ENCODE measurements at places on chromosomes 7 and 10.

GRCh38 chr10:35561715-35562114 is 43.4 kb upstream of the GJD4 start:
- no peak for DNase-seq

DNA sequence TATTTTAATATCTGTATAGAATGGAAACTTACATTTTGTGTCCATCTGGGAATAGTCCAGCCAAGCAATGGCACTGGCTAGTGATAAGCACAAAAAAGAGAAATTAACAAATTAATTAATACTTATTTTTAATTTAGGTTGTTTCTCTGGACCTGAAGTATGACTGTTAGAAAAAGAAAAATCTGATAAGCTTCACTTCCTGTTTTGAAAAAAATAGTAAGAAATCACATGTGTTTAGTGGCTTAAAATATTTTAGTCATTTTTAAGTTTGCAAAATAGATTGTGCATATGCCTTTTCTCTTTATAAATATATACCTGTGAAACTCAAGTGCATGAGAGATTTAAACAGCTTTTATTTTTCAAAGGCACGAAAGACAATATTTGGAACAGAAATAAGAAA is 50.1 kb upstream of the CREB5 start:
- DNase-seq, result no peak

DNA sequence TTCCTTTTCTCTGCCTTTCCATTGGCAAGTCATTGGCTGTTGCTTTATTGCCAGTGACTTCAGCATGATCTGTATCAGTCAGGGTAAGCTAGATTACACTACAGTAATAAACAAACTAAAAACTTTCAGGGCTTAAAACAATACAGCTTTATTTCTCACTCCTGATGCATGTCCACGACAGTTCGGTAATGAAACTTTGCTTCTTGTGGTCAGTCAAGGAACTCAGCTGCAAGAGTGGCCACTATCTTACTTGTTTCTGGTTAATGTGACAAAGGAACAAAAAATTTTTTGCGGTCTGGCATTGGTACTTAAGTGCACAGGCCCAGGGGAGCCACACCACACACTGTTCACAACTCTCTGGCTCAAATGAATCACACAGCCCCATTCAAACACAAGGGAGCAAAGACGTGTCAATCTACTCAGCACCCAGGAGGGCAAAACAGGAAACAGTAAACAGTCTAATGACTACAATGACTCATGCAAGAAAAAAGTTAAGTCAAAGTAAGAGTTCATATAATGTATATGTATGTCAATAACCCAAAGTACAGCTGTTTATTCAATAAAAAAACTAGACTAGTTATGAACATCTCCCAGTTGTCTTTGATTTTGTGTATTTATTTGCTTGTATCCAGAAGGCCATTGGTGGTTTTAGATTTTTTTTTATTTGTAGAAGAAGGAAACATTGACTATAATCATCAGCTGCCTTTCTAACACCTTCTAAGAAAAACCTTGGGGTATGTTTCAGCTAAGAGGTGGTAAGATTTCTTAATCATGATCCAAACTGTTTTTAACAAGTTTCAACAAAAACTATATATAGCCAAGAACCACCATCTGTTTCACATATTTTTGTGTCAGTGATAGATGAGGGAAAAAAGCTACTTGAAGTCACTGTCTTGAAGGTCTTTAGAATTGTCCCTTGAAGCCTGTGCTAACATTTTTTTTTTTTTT is 134.4 kb upstream of the FAM3C start:
- peak; percentile 77 for DNase-seq

GRCh38 chr10:17888189-17888588 is 63.5 kb upstream of the SLC39A12 start:
- DNase-seq, result no peak

DNA sequence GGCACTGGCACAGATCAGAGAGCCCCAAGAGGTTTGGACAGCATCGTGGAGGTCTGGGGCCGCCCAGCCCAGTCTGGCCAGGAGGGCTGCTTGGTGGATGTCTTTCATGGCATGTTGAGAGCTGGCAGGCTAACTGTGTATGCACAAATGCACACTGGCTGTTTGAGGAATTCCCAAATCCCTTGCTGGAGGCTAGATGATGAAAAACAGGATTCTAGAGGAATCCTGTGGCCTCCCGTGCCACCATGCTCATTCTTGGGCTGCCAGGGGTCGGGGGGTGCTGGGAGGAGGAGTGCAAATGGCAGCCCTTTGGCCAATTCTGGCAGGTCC is 26.5 kb downstream of the LEP start:
- DNase-seq, result no peak

GRCh38 chr10:79266084-79266483 is 81.2 kb upstream of the PPIF start:
- no peak for DNase-seq

DNA sequence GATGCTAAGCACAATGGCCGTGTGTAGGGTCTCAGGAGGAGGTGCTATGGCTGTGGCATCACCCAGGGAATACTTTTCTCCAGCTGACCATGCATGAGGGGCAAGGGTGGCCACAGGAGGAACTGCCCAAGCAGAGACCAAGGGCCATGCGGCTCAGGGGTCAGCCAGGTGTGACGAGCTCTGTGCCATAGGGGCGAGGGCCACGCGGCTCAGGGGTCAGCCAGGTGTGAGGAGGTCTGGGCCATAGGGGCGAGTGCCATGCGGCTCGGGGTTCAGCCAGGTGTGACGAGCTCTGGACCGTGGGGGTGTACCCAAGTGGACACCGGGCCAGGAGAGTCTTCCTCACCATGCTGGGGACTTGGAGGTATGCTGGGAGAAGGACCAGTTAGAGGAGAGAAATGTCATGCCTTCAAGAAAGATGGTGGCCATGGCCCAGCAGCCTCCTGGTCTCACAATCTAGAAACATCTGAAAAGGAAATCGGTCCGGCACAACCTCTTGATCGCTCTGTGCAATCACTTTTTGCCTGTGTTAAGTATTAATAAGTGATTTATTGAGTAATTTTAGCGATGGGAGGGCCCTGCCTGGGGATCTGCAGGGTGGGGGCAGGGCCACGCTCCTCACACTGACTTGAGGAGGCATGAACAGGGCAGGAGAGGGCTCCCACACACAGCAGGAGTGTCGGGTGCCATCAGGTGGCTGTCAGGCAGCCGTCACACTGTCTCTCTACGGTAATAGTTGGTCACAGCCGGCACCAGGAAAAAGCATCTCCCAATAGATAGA is 265.0 kb downstream of the ADARB2 start:
- DNase-seq, result no peak

DNA sequence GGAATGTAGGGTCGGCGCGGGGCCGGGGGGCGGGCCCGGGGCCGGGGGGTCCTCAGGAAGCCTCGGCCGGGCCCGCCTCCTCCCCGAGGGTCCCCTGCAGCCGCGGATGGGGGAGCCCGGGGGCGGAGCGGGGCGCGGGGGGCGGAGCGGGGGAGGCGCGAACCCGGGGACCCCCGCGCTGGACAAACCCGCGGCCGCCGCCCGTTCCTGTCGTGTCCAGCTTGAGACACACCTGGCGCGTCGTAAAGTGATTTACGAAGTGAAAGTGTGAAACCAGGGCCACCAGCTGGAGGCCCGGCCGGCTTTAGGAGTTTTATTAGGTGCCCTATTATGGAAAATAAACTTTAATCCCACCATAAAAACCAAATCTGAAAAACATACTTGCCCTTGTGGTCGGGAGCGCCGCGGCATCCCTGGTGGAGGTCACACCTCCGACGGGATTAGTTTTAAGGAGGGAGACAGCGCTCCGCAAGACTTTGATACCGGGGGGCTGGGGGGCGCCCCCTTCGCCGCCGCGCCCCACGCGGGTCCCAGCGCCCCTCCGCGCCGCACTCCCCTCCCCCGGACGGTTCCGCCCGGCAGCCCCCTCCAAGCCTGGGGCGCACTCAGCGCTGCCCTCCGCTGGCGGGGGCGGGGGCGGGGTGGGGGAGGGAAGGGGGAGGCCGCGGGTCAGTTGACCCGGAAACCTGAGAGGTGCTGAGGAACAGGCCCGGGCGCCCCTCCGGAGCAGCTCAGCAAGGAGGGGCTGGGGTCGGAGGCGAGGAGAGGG is 10.3 kb downstream of the MNX1 start:
- DNase-seq, result peak; percentile 72

DNA sequence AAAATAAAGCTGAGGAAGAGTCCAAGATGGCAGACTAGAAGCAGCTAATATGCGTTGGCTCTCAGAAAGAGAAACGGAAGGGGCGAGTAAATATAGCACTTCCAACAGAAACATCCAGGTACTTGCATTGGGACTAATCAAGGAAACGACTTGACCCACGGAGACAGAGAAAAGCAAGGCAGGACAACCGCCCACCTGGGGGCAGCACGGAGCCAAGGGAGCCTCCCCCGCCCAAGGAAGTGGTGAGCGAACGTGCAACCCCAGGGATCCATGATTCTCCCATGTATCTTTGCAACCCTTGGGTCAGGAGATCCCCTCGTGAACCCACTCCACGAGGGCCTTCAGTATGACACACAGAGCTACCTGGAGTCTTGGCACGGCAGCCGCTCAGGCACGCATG is 45.4 kb upstream of the GRM3 start:
- peak; percentile 64 for DNase-seq

DNA sequence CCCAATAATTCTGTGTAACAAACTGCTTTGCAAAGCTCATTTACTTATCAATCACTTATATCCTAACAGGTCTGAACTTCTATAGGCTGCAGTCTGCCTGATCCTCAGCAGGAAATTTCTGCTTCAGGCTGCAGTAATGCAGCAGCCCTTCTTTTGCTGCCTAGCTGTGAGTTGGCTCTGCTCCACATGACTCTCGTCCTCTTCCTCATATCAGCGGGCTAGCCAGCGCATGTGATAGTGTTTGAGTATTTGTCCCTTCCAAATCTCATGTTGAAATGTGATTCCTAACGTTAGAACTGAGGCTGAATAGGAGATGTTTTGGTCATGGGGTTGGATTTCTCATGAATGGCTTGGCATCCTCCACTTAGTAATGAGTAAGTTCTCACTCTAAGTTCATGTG is 387.8 kb downstream of the SEMA3D start:
- no peak for DNase-seq

DNA sequence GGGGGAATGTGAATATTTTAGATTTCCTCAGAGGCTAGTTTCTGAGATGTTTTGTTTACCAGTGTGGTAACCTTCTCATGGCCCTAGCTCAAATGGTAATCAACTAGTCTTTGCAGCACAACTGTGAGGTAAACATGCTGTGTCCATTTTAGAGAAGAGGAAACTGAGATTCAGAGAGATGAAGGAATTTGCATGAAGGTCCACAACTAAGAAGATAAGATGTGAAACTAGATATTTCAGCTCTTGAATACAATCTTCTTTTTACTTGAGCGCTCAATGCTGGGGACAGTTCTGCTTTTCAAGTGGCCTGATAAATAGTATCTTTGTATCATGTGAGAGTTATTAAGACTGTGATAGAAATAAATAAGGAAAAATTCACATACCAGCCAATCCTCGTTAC is 245.4 kb downstream of the AUTS2 start:
- no peak for DNase-seq

DNA sequence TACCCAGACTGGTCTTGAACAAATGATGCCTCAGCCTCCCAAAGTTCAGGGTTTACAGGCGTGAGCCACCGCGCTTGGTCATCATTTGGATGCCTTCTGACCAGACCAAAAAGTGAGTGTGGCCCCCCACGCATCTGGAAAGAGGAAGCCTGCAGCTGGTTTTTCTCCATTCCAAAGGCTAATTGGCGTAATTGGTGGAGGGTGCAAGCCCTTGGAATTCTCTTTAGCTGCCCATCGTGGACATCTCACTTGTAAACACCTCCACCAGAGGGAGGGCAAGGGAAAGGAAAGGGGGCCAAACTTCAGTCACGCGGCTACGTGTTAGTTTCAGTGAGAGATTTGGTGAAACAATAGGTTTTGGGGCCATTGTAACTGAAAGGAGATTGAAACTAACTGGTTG is 4.1 kb upstream of the ARHGAP21 start:
- peak; percentile 14 for DNase-seq

- no peak for DNase-seq
Observed at GRCh38 chr10:129710510-129710847, 243.4 kb downstream of the MGMT start.
